ENCODE measurements at places on chromosomes 12 and 14. TPM values are rescaled to one million over a fixed set of nuclear protein-coding genes. Genes with fewer than 3 reads are reported as not detected.
A peak's percentile ranks its signal among the peaks of the same experiment; 100 is the strongest.

DNA sequence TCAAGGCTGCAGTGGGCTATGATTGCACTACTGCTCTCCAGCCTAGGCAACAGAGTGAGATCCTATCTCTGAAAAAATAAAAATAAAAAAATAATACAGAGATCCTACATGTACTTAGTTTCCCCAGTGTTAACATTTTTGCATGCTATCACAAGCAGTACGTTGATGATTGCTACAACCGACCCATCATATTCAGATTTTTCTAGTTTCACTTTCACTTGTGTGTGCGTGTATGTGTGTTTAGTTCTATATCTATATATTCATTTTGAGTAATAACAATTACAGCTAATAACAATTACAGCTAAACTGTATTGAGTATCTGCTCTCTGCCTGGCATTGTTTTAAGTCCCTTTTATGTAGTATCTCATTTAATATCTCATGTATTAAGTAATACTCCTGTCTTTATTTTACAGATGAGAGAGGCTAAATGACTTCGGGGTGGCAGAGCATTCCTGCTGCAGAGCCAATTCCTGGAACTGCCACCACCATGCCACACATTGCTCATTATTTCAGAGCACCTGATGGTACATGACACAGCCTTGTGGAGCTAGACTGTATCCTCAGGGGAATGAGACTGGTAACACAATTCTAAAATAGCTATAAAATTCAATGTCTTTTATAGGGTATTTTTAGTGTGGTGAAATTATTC is 153.1 kb downstream of the BCAT1 start:
- no peaks in the 10 kb centered on the region for H3K4me1 ChIP-seq
- H3K27ac ChIP-seq: no peak overlapping the region
- no peaks in the 10 kb centered on the region for H3K27me3 ChIP-seq
- no peak for DNase-seq
- no peaks in the 10 kb centered on the region for H3K36me3 ChIP-seq

DNA sequence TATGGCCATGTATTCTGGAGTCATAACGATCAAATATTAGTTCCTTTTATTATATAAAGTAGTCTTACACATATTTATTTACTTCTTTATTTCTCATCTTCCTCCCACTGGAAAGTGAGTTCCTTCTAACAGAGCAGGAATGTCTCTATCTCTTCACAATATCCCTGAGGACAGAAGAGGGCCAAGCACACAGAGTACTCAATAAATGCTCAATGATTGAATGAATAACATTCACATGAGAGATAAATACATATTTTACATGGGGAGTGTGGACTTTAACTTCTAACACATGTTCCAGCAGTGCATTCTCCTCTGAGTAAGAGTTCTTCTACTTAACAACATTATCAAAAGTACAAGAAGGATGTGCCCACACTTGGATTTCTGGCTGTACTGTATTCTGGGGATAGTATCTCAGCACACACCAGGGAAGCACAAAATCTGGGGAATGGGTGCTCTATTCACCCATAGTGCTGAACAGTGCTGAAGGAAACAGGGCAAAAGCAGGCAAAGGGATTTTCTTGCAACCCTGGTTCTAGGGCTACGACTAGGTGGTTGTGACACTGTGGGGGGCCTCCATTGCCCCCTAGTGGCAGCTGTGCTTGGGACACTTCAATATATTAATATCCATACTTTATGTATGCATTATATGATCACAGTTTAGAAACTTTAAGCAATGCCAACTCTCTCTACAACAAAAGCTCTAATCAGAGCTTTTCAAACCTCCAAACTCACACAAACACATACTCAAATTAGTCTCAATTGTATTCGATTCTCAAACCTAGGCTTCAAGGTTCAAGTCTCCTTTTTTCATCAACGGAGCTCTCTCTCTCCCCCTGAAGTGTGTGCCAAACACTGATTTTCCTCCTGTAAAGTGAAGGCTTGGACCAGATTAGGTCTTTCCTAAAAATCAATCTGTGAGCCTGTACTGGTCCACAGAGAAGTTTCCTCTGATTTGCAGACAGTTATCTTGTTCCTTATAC is 115.5 kb downstream of the SLC2A13 start:
- H3K36me3 ChIP-seq: no peaks in the 10 kb centered on the region
- H3K4me1 ChIP-seq: no peaks in the 10 kb centered on the region
- no peak overlapping the region for H3K4me3 ChIP-seq
- peak; percentile 71 for DNase-seq
- H3K27me3 ChIP-seq: no peaks in the 10 kb centered on the region
- no peak overlapping the region for H3K27ac ChIP-seq

- no peaks in the 10 kb centered on the region for H3K36me3 ChIP-seq
- H3K4me1 ChIP-seq: peaks cover 15% of the 10 kb centered on the region
- no peaks in the 10 kb centered on the region for H3K27me3 ChIP-seq
- peak overlapping the region; percentile 58 for H3K27ac ChIP-seq
These were observed 85.6 kb upstream of the DIO3 start for GRCh38 chr14:101475456-101476257.

GRCh38 chr14:81200054-81200453 is 20.7 kb downstream of the GTF2A1 start:
- no peak overlapping the region for H3K27ac ChIP-seq

GRCh38 chr14:34930591-34931091 is 52.2 kb upstream of the SRP54 start:
- no peaks in the 10 kb centered on the region for H3K27me3 ChIP-seq
- no peak overlapping the region for H3K4me3 ChIP-seq
- no peak for DNase-seq
- H3K27ac ChIP-seq: peak overlapping the region; percentile 49
- H3K4me1 ChIP-seq: peaks cover 9% of the 10 kb centered on the region
- no peaks in the 10 kb centered on the region for H3K36me3 ChIP-seq

DNA sequence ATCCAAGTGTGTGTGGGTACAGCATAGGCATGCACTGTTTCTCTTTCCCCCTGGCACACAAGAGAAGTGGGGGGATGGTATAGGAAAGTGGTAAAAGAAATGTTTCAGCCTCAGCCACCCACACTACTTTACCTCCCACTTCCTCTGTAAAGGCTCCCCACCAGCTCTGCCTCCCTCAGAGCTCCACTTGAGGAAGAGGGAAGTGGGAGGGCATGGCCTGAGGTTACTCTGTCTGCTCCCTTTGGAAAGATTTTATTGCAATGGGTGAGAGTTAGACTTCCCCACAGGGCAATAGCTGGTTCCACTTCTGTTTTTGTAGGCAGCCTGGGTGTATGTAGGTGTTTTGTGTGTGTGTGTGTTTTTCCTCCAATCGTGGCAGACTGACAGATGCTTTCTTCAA is 145.3 kb downstream of the SSPN start:
- no peaks in the 10 kb centered on the region for H3K4me1 ChIP-seq
- H3K27ac ChIP-seq: no peak overlapping the region
- no peak overlapping the region for H3K4me3 ChIP-seq
- no peaks in the 10 kb centered on the region for H3K27me3 ChIP-seq
- H3K36me3 ChIP-seq: peaks cover 13% of the 10 kb centered on the region

- DNase-seq: no peak
- H3K36me3 ChIP-seq: no peaks in the 10 kb centered on the region
- H3K27me3 ChIP-seq: no peaks in the 10 kb centered on the region
- H3K4me1 ChIP-seq: no peaks in the 10 kb centered on the region
- H3K4me3 ChIP-seq: no peak overlapping the region
- H3K27ac ChIP-seq: peak overlapping the region; percentile 11
These were observed 47.6 kb upstream of the FERMT2 start for GRCh38 chr14:52998376-52999015.

DNA sequence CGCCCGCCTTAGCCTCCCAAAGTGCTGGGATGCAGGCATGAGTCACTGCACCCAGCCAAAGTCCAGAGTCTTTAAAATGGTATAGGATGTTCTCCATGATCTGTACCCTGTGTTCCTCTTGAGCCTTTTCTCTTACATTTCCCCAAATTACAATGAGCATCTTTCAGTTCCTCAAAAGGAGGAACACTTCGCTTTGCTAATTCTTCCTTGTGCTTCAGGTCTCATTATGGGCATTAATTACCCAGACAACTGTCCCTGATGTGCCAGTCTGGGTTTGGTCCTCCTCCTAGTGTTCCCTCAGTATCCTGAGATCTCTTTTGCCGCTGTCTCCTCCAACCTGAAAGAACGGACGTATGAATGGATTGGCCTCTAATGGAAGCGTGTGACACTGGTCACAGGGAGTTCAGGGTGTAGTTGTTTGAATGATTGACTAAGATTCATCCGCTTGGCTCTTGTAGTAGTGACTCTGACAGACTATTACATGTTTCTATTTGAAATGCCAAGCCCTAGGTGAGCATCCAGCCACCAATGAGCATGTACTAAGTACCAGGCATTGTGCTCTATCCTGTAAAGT is 8.2 kb downstream of the PRKCH start:
- no peaks in the 10 kb centered on the region for H3K27me3 ChIP-seq
- H3K4me1 ChIP-seq: peaks cover 51% of the 10 kb centered on the region
- peak overlapping the region; percentile 53 for H3K27ac ChIP-seq
- no peak overlapping the region for H3K4me3 ChIP-seq
- H3K36me3 ChIP-seq: no peaks in the 10 kb centered on the region

- peak overlapping the region; percentile 52 for H3K4me3 ChIP-seq
- no peaks in the 10 kb centered on the region for H3K36me3 ChIP-seq
- DNase-seq: no peak
- peaks cover 4% of the 10 kb centered on the region for H3K4me1 ChIP-seq
- peak overlapping the region; percentile 73 for H3K27ac ChIP-seq
These were observed 28.0 kb downstream of the PTPRB start for GRCh38 chr12:70609203-70609602.

Gene KERA
- total RNA-seq: not detected

Gene SYNDIG1L
- 2.9 TPM for total RNA-seq

Gene LPAR5
- 2.5 TPM for total RNA-seq

Gene PMCH
- total RNA-seq: not detected

Gene TMEM63C
- 0.06 TPM for total RNA-seq
